ENCODE measurements at places on chromosomes 7 and 10.

DNA sequence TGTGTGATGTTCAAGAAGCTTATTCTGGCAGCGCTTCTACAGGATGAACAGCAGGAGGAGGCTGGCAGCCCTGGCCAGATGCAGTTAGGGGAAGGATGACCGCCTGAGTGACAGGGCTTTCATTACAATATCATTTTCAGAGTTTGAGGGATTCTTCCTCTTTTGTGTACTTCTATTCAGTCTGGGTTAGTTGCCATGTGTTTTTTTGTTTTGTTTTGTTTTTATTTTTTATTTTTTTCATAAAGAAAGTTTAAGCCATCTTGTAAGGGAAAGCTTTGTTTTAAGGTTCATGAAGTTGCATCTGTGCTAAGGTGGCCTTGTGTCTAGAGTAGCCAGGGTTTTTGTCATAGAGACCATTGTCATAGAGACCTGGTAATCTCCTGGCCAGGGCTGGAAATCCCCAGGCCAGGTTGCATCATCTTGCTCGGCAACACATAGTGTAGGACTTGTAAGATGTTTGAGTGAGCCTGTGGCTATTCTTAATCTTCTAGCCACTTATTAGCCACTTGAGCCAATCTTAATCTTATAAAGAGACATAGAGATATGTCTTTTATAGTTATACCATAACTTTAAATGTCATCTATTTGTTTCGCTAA lies 230.5 kb upstream of the TMEM229A start:
- DNase-seq = no peak

- DNase-seq = no peak
Measured at GRCh38 chr7:21414795-21415393, 13.0 kb upstream of the SP4 start.

- no peak for DNase-seq
Measured at GRCh38 chr7:139640681-139641080, 117.2 kb downstream of the CLEC2L start.

DNA sequence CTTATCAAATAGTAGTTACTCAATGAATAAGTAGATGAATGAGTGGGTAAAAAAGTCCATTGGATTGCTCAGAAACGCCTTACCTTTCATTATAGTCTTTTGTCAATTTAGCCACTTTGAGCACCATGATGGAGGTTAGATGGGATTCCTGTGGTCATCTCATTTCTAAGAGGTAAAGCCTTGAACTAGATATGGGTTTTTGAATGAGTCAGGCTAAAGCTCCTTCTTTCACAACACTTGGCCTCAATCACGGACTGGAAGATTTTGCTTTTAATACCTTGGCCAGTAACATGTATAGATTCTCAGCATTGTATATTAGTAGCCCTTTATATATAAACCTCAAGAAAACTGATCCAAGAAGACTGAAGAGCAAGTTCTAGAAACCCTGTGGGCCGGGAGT lies 99.7 kb upstream of the CCDC6 start:
- no peak for DNase-seq

- no peak for DNase-seq
Measured at GRCh38 chr7:17696422-17696821, 243.9 kb downstream of the SNX13 start.

GRCh38 chr10:123518765-123519164 lies 147.4 kb upstream of the GPR26 start:
- no peak for DNase-seq
